Cardiac septum (tissue), 1 donor: ENCODE measurements at places on chromosomes 5 and 9. TPM values are rescaled to one million over a fixed set of nuclear protein-coding genes. Genes with fewer than 3 reads are reported as not detected.

Gene FIBCD1
- total RNA-seq: 0.54 TPM

Gene PAEP
- not detected for total RNA-seq

Gene AGGF1
- total RNA-seq: 16.9 TPM

Gene LRRTM2
- not detected for total RNA-seq

- DNase-seq: no peak
Observed at GRCh38 chr9:103514767-103515166, 519.6 kb downstream of the CYLC2 start.

GRCh38 chr5:154005648-154006047 is 33.1 kb downstream of the FAM114A2 start:
- DNase-seq: no peak

- DNase-seq: no peak
Observed at GRCh38 chr5:59790376-59790775, 103.2 kb downstream of the PDE4D start.

GRCh38 chr5:6872441-6873160 is 159.4 kb downstream of the TENT4A start:
- DNase-seq: no peak

- DNase-seq: no peak
Observed at GRCh38 chr5:41256400-41256799, 43.1 kb upstream of the C6 start.

GRCh38 chr5:119583684-119584083 is 45.7 kb upstream of the FAM170A start:
- DNase-seq: no peak

GRCh38 chr5:176133877-176134276 is 104.3 kb upstream of the SIMC1 start:
- DNase-seq: no peak

DNA sequence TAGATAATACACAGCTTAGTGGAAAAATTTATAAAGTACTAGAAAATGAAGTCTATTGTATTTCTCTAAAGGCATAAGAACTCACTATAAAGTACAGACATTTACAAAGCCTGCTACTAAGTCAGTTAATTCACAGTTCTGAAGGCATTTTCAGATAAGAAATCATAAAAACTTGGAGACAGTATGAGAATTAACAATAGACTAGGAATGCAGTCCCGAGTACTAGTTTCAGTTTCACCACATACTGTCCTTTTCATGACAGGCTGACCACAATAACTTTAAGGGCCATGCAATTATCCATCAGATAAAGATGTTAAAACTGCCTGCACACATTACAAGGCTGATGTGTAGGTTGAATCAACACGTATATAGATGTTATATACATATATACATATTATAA is 362.6 kb upstream of the SMC2 start:
- DNase-seq: no peak

DNA sequence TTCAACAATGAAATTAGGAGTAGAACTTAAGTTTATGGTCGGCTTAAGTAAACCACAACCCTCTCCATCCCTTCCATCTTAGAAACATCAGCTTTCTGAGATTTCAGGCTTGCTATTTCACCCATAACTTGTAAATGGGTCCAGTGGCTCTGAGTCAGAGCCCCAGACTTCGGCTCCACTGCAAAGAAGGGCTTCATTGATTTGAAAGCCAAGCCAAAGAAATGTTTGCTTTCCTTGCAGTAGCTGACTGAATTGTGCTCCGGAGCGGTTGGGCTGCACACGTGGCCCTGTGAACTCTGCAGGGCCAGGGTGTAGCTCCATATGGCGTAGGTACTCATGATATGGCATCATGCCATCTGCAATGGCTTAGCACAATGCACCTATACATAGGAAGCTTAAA is 57.0 kb downstream of the NREP start:
- DNase-seq: no peak

- DNase-seq: no peak
Observed at GRCh38 chr5:72045692-72046091, 61.6 kb upstream of the MAP1B start.

DNA sequence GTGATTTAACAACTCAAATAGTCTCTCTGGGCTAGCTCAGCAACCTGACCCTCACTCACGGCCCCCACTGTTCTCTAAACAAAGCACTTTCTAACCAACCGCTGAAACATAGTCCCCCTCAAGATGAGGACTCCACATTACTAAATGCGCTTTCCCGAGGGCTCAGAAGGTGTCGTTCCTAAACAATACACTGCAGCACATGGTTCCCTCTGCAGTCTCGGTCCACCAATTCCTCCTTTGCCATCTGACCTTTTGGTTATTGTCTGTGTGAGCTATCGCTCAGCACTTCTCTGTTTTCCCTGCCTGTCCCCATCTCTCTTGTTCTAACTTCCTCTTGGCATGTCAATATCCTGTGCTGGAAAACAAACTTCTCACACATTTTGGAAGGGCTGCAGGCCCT is 7.2 kb downstream of the EPB41L4A start:
- DNase-seq: no peak

- DNase-seq: no peak
Observed at GRCh38 chr5:84298628-84299027, 86.1 kb downstream of the EDIL3 start.
